ENCODE measurements at places on chromosomes 5 and 9.

GRCh38 chr5:61330341-61330844 lies 1.7 kb upstream of the ZSWIM6 start:
- DNase-seq, result peak; percentile 91

- DNase-seq, result no peak
Observed at GRCh38 chr9:98502311-98502975, 206.3 kb downstream of the GABBR2 start.

DNA sequence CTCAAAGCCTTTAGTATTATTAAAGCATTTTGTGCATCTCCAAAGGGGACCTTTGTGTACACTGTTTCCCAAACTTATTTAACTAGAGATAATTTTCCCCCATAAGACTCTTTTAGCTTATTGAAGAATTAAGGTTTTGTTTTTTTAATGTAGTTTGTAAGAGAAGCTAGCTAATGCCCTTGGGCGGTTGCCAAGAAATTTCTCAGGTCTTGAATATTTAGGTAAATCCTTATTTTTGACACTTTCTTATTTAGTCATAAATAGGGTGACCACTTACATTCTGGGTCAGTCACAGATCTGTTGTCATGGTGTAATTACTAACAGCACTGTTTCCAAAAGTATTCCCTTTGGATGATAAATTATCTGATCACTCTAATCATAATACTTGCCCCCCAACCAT lies 27.2 kb downstream of the TNFAIP8 start:
- DNase-seq, result no peak

- DNase-seq, result no peak
Observed at GRCh38 chr9:108273988-108274387, 581.8 kb downstream of the ACTL7B start.

DNA sequence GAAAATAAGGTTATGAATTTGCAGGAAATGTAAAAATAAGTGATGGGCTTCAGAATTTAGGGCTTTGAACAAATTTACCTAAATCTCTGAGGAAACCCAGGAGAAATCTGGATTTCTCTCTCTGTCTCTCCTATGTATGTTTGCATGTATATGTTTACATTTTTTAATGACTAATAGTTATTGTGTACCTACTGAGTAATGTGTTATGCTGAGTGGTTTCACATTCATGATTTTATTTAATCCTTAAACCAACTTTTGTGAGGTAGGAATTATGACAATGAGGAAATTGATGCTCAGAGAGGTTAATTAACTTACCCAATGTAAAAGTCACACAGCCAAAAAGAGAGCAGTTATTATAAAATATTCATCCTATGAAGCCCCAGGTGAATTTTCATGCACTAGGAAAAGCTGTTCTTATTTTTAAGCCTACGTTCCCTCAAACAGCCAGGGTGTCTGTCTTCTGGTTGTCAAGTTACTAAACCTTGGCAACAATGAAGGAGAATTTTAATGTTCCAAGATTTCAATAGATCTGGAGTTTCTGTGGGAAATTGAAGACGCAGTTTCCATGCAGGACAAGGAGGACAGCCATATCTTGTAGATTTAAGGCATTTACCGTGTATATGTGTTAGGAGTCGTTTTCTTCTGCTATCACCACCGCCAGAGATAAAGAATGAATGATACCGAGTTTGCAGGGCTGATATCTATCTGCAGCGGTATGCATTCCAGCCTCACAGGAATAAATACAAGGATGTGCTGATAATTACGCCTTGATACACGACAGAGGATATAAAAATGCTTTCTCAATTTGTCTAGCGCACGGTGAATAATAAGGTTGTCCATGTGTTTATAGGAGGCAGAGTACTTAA lies 484.8 kb downstream of the ZSWIM6 start:
- no peak for DNase-seq

DNA sequence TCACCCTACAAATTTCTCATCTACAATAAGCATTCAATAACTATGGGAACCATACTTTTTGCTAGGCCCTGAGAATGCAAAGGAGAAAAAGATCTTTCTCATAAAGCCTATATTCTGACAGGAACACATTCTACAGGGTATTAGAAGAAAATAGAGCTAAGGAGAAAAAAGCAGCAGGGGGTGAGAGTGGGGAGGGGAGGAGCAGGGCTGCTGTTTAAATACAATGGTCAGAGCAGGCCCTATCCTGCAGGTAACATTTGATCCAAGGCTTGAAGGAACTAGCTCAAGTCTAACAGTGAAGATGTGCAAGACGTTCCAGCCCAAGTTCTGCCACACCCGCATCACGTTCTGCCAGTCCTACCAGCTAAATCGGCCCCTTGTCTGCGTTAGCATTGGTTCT lies 89.7 kb downstream of the ELAVL2 start:
- DNase-seq, result no peak

GRCh38 chr9:22237497-22238363 lies 208.9 kb upstream of the DMRTA1 start:
- no peak for DNase-seq

GRCh38 chr5:37552770-37553719 lies 173.9 kb downstream of the WDR70 start:
- no peak for DNase-seq

DNA sequence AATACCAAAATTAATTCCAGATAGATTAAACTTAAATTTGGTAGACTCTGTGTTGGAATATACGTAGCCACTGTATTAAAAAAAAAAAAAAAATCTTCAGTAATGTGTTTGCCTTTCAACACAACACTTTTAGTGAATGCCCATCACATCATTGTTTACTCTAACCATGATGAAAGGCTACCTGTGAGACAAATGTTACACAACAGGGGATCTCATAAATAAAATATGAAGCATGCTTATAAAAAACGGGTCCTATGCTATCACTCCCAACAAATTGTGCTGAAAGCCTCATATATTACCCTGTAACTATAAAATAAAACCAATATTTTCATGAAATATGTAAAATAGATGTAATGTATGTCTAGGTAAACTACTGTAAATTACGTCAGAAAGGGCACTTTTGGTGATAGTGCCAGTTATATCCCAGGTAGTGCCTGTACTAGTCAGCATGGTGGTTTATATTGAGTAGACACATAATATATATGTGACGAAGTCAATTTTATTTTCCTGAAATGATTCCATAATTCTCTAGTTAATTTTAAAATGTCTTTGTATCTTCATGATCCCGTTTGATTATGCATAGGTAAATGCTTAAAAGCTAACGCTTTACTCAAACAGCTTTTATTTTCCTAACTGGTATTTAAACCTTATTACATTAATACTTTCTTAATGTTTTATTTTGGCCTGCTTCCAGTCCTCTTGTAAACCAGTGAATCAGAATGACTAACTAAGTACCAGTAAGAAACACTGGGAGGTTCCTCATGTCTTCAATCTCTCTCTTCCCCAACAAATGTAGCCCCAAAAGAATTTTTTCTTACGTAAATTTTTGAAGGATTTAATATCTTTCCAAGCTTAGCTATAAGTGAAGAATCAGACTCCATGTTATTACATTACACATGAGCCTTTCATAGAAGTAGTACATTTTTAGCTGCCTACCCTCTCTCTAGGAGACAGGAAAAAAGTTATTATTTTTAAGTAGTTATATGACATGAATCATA lies 420.3 kb downstream of the GABRG2 start:
- no peak for DNase-seq

DNA sequence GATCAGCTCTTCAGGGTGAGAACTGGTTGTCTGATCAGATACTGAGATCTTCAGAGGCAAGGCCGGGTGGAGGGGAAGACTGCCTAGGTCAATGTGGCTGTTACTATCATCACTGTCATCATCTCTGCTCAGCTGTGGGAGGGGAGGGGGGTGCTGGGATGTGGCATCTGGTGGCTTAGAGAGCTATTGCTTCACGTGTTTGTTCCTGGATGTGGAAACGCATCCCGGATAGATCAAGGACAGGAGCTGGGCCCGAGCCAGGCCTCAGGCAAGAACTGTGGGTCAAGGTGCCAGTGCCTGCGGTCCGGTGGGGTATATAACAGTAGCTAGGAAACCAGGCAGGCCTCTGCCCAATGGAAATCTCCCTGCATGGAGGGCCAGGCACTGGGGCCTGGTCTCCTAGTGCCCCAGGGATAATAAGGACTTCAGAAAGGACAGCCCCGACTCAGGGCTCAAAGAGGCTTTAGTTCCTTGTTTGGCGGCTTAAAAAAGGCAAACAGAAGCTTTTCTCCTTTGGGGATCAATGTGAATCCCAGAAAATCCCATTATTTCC lies 30.3 kb upstream of the TIFAB start:
- DNase-seq, result no peak

GRCh38 chr5:138805096-138805495 lies 51.9 kb downstream of the CTNNA1 start:
- no peak for DNase-seq

DNA sequence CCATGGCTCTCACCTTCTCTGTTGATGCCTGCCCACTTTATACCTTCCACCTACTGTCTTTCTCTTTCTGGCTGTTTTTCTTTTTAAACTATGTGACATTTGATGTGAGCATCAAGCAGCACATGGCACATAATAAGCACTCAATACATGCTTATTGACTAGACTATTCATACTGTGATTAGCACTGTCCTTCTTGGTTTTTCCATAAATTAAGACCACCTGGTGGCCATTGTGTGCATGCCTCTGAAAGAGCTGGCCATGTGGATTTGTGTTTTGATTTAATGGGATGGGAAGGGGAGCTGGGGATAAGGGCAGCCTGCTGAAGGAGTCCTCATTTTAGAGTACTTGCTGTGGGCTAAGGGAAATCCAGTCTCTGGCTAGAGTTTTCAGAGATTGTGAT lies 79.4 kb downstream of the ARHGEF28 start:
- DNase-seq, result no peak

DNA sequence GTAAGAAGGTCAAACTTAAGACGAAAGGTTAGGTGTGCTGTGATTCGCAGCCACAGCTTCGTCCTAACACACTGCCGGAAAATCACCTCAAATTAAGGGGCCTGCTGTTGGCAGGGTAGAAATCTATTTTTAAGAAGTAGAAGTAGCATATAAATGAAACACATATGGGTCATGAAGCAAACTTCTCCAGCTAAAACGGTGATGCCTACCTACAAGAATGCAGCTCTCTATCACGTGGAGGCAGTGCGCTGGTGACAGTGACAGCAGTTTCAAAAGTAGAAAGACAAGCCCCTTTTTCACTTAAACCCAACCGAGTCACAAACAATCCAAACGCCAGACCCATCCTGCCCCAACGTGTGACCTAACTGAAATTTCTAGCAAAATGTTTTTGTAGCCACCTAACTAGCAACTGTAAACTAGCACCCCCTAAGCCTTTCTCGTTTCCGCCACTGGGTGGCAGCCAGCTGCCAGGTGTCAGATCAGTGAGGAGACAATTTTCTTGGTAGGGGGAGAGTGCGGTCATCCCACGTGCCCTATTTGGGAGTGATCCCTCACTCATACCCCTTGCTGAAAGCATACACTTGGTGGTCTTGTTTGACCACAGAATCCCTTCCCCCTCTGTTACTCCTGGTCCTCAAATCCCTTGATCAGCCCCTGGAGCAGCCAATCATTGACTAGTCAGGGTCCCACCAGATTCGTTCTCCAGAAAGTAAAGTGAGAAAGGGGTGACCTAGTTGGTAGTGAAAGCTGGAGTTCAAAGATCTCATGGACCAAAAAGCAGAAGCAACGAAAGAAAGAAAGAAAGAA lies 71.8 kb upstream of the MAMDC2 start:
- peak; percentile 52 for DNase-seq

DNA sequence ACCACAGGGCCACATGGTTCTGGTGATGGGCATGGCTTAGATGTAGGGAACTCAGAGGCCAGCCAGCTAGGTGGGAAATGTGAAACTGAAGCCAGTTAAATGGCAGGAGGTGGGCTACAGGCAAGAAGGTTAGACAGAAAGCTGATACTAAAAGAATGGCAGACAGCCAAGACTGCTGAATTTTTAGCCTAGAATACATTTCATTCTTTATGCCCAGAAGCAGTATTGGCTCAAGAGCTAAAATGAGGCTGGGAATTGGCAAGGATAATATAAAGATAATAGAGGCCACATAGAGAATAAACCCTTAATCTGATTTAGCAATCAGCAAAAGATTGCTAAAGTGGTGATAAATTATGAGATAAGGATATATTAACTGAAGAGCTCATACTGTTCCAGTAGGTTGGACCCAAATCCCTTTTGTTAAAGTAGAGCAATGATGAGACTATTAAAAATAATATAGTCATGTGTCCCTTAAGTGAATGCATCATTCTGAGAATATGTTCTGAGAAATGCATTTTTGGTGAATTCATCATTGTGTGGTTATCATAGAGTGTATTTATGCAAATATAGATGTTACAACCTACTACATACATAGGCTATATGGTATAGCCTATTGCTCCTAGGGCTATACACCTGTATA lies 234.3 kb downstream of the CHSY3 start:
- no peak for DNase-seq

DNA sequence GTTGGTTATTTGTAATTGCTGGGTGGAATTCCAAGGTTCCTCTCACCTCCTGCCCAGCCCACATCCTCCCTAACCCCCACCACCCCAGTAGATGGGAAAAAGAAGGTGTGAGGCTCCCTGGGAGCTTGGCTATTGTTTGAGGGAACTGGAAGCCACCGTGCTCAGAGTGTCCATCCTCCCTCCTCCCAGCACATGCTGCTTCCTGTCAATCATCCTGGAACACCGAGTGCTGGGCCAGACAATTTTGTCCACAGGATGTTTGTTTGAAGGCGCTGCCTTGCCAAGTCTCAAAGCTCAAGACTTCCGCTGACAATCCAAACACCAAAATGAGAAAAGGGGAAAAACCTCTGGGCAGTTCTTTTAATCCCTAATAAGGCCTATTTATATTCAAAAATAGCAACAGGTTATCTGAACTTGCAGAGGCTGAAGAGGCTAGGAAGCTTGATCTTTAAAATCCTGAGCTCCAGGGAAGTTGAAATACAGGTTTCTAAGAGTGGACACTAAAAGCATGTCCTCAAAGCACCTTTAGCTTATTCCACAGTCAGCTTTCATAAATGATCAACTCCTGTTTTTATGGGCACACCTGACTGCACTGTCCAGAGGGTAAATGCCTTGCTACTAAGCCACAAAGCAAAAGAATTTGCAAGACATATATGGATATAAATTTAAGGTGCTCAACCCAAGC lies 286.7 kb downstream of the NFIB start:
- peak; percentile 18 for DNase-seq

DNA sequence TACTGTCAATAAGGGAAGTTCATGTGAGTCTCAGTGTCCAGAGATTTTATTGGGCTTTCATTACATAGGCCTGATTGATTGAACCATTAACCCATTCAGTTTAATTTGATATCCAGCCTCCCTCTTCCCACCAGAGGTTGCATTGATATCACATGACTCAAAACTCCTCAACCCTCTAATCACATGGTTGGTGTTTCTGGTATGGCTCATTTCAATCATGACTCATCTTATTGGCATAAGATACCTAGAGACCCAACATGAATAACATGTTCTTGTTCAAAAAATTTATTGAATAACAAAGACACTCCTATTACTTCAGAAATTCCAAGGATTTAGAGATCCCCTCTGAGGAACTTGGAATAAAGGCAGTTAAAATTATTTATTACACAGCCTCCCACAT lies 982.2 kb downstream of the TLE1 start:
- DNase-seq, result no peak

- DNase-seq, result no peak
Observed at GRCh38 chr9:128923493-128923883, 2.7 kb downstream of the PHYHD1 start.

- DNase-seq, result no peak
Observed at GRCh38 chr5:40801771-40802562, 3.8 kb upstream of the PRKAA1 start.

Measured in right kidney (tissue), 9 donors.